ENCODE measurements at places on chromosomes 5 and 9.

DNA sequence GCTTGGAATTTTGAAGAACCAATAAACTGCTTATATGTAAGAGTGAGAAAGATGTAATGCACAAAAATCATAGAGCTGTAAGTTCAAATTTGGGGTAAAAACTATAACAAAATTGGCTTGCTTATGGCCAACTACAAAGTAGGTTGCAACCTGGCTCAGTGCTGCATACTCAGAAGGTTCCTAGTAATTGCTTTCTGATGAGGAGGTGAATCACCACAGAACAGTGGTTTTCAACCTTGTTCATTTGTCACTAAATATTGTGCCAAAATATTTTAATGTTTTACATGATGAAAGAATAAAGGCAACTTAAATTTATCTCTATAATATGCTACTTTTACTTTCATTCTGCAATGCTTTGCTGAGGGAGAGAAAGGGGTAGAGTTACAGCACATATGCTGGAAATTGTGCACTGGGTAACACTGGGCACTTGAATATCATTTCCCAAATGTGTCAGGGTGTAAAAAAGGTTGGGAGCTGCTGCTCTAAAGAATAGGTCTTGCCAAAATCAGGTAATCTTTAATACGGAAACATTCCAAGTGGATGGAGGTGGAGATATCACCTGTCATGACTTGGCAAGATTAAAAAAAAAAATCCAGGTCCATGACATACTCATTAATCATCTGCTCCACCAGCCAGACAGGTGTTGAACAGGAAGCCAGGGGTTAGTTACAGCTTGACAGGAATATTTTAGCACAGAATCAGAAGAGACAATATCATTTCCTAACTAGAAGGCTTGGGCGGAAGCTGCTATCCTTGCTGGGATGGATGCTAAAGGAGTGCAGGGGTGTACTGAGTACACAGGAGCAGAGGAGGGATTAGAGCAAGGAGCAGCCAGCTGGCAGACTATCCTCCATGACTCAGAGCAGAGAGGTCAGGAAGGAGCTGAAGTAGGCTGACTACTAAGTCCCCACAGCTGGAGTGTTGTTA is 34.6 kb upstream of the CCL21 start:
- no peak for DNase-seq

DNA sequence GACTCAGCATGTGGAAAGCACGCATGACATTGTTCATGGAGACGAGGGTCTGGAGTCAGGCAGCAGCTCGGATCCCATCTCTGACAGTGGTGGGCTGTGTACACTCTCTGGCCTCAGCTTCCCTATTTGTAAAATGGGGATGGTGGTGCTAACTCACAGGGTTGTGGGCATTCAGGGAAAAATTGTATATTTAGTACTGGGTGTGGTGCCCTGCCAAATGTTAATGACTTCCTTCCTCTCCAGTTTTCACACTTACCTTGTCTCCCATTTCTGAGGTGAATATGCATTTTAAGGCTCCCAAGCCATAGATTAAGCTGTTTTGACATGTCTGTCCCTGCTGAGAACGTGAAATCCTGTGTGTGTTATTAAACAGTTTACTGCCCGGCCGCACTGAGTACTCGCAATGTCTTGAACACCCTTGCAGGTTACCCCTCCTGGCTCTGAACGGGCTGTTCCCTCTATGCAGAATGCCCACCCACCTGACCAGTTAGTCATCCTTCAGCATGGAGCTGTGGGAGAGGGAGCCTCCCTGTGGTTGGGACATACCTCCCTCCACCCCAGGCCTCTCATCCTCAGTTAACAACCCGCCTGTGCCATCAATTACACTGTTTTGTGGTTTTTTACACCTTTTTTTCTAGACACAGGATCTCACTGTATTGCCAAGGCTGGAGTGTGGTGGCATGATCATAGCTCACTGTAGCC is 25.8 kb downstream of the TJP2 start:
- DNase-seq, result no peak

GRCh38 chr5:58776559-58776958 is 193.7 kb downstream of the RAB3C start:
- no peak for DNase-seq

- DNase-seq, result no peak
Measured at GRCh38 chr5:170154744-170155143, 49.0 kb downstream of the FOXI1 start.

- no peak for DNase-seq
Measured at GRCh38 chr9:79630521-79631403, 59.0 kb downstream of the TLE4 start.

- DNase-seq, result no peak
Measured at GRCh38 chr5:101212942-101213514, 309.9 kb upstream of the ST8SIA4 start.

- DNase-seq, result no peak
Measured at GRCh38 chr9:126205265-126205664, 121.4 kb upstream of the MVB12B start.

DNA sequence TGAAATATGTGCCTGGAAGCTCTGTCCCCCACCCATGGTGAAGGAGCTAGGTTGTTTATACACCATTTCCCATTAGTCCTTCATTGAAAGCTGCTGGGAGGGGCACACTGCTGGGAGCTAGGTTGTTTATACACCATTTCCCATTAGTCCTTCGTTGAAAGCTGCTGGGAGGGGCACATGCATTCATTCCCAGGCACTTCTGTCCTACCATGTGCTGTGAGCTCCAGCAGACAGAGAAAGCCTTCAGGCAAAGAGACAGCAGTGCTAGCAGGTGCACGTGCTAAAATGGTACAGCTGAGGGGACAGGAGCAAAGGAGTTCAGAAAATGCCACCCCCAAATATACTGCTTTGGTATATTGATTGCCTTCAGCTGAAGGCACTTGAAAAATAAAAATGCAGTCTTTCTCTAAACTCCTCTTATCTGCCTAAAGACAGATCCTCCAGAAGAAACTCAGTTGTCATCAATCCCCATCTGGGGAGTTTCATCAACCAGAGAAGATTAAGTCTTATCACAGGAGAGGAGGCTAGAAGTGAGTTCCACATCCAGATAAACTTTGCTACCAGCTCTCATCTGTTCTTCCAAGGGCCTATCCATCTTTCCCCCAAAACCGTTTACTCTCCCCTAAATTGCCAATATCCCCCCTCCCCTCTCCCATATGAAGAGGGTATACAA is 27.7 kb upstream of the DAPK1 start:
- no peak for DNase-seq

GRCh38 chr5:176447591-176447977 is 601 bp upstream of the FAF2 start:
- peak; percentile 46 for DNase-seq

GRCh38 chr5:169089343-169089742 is 211.6 kb downstream of the SLIT3 start:
- no peak for DNase-seq

GRCh38 chr9:91800473-91801030 is 149.5 kb downstream of the ROR2 start:
- DNase-seq, result no peak

- DNase-seq, result no peak
Measured at GRCh38 chr9:26326563-26326962, 566.0 kb downstream of the CAAP1 start.

- no peak for DNase-seq
Measured at GRCh38 chr5:126640866-126641265, 40.1 kb downstream of the PHAX start.

Data from cortex of kidney (tissue), 1 donor.